ENCODE measurements at places on chromosomes 5 and 9.

GRCh38 chr9:92392690-92393089 lies 11.7 kb downstream of the OGN start:
- DNase-seq, result no peak

GRCh38 chr9:98765256-98765655 lies 31.1 kb downstream of the ANKS6 start:
- DNase-seq, result no peak

- peak; percentile 86 for DNase-seq
Measured at GRCh38 chr9:133955821-133956411, 36.2 kb downstream of the VAV2 start.

GRCh38 chr5:178307267-178308045 lies 74.9 kb upstream of the PHYKPL start:
- no peak for DNase-seq

DNA sequence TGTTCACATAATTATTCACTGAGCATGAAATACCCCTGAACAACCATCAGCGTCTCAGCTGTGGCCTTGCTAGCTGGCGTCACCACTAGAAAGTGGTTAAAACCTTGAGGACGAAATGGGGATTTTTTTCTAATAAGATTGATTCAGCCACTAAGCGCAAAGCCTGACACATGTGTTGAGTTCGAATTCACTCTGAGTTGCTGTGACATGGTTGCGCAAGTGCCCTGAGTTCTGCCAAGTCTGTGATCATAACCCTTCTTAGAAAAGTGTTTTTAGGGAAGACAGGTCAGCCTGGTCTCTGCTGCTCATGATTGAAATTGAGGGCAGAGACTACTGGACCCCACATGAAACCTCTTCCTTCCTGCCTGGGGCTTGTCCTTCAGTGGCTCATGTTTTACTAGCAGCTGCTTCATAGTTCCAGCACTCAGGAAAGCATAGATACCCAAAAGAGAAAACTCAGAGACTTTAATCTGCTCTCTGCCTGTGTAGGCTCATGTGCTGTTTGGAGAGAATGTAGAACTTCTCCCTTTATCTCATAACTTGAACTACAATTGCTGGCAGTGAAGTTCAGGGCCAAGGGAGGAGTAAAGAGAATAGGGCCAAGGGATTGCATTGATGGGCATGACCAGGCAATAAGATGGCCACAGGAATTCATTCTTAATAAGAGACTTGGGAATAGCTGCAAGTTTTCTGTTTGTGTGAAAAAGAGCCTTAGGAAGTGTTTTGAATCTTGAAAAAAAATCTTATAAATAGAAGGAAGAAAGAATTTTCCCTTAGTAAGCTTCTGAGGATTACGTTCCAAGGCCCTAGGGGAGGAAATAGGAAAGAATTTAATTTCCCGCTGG lies 66.8 kb upstream of the CXCL14 start:
- no peak for DNase-seq

DNA sequence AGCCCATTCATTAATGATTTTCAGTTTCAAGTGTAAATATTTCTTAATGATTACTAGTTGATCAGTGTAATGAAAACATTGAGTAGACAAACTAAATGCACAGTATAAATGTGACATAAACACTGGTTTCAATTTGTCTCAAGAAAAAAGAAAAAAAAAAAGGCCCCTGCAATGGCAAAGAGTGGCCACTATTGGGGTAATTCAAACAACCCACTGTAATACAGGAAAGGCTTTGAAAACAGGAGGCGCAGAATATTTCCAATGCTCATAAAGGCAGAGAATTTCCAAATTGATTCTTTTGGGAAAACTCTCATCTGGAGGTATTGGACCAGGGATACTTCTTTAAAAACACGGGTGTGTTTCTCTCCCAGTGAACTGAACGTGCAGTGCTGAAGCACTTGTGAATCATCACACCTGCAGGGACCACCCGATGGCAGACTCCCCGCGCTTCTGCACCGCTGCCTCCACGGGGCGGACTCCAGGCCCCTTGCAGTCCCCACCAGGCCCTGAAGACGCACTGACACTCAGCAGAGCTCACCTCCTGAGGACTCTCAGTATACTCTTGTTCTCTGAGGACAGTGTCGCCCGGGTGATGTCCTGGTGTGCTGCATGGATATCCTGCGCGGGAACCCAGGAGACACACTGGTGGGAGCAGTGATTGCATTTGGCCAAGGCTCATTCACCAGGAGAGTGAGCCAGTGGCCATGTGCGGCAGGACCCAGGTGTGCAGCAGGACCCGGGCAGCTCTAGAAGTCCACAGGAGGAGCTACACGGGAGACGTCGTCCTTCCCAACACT lies 227.6 kb upstream of the IRX4 start:
- DNase-seq, result no peak

- DNase-seq, result no peak
Measured at GRCh38 chr5:60297658-60298057, 402.3 kb downstream of the DEPDC1B start.

DNA sequence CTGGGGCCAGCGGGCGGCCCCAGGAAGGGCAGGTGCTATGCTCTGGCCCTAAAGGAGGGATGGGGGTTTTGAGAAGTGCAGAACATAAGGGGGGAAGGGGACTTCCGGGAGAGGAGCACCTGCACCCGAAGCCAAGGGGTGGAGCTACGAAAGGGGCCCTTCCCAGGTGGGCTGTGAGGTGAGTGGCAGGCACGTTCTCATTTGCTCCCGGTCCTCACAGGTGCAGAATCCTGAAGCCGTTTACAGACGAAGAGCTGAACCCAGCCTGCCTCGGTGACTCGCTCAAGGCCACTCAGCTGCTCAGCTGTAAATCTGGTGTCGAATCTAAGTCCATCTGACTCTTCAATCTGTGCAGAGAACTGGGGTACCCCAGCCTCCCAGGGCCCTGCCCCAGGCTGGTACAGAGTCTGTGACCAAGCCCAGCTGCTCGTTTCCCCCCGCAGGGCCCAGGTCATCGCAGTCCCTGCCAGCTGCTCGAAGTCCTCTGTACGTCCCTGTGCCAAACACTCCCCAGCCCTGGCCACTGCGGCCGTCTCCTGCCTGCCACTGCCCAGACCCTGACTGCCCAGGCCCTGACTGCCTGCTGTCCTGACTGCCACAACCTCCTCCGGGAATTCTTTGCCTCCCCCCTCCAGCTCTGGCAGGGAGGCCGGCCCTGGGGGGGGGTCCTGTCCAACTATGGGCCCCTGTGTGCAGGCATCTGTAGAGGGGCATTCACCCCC lies 53.8 kb upstream of the RXRA start:
- no peak for DNase-seq

DNA sequence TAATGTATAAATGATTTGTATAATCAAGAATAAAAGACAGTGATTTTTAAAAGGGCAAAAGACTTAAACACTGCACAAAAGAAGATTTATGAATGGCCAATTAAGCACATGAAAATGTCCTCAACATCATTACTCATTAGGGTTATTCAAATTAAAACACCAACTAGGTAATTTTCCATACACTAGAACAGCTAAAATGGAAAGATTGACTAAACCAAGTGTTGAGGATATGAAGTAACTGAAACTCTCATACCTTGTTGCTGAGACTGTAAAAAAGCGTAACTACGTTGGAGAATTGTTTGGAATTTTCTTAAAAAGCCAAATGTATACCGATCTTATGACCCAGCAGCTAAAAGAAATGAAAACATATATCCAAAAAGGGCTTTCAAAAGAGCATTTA lies 144.9 kb downstream of the SGCD start:
- DNase-seq, result no peak

- DNase-seq, result no peak
Measured at GRCh38 chr9:27548055-27548741, 18.6 kb upstream of the MOB3B start.

GRCh38 chr9:33011831-33012230 lies 10.4 kb upstream of the APTX start:
- DNase-seq, result no peak

DNA sequence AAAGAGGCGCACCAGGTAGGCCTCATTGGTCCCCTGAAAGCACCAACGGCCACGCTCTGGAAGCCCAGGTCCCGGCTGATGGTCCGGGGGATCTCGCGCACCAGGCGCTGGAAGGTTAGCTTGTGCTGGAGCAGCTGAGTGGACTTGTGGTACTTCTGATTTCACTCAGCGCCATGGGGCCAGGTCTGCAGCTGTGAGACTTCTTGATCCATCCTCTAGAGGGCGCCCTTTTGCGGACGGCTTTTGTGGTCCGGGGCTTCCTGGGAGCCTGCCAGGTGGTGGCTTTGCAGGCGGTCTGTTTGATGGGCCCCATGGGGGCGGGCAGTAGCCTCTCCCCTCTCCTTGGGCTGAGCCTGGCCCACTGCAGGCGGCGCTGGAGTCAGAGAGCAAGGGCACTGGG lies 10.4 kb downstream of the TAF11L12 start:
- DNase-seq, result no peak

DNA sequence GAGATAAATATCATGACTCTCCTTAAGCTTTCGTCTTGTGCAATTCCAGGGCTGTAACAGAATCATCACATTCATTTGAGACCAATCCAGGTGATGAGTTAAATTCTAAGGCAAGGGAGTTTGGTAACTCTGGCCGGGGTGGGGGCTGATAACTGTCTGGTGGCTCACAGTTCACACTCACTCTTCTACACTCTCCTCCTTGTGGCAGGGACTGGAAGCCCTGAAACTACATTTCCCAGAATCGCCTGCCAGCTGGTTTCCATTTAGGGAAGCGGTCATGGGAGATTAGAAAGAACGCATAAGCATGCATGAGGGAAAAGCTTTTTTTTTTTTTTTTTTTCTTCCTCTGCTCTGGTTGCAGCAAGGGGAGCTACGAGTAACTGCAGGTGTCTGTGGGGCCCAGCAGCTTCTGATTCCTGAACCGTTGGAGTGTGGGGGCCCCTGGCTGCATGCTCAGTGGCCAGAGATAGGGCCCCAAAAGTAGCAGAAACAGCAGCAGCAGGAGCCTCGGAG lies 154.8 kb upstream of the TBC1D2 start:
- DNase-seq, result no peak

DNA sequence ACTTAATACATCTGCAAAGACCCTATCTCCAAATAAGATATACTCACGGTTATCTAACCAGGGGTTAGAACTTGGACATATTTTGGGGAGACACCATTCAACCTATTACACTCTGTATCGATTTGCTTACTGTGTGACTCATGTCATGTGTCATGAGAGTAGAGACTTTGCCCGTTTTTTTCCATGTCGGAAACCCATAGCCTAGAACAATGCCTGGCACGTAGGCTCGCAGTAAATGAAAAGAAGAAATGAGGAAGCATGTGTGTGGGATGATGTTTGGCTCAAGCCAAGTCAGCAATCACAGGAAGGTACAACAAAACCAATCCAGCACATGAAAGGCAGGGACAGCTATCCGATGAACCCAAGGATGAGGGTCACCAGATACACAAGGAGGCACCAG lies 94.6 kb upstream of the DNAH5 start:
- DNase-seq, result no peak

DNA sequence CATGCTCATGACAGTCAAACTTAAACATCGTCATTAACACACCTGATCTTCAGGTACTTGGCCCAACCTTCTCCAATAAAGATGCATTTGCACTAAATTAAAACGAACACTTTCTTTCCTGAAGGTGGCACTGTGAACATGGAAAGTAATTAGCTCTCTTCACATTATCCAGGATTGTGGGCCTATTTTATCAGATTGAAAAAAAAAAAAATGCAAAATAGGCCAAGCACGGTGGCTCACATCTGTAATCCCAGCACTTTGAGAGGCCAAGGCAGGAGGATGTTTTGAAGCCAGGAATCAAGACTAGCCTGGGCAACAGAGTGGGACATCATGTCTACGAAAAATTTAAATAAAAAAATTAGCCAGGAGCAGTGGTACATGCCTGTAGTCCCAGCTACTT lies 14.4 kb upstream of the CDC20B start:
- DNase-seq, result no peak
